ENCODE measurements at places on chromosomes 16 and 17. TPM values are rescaled to one million over a fixed set of nuclear protein-coding genes. Genes with fewer than 3 reads are reported as not detected.

DNA sequence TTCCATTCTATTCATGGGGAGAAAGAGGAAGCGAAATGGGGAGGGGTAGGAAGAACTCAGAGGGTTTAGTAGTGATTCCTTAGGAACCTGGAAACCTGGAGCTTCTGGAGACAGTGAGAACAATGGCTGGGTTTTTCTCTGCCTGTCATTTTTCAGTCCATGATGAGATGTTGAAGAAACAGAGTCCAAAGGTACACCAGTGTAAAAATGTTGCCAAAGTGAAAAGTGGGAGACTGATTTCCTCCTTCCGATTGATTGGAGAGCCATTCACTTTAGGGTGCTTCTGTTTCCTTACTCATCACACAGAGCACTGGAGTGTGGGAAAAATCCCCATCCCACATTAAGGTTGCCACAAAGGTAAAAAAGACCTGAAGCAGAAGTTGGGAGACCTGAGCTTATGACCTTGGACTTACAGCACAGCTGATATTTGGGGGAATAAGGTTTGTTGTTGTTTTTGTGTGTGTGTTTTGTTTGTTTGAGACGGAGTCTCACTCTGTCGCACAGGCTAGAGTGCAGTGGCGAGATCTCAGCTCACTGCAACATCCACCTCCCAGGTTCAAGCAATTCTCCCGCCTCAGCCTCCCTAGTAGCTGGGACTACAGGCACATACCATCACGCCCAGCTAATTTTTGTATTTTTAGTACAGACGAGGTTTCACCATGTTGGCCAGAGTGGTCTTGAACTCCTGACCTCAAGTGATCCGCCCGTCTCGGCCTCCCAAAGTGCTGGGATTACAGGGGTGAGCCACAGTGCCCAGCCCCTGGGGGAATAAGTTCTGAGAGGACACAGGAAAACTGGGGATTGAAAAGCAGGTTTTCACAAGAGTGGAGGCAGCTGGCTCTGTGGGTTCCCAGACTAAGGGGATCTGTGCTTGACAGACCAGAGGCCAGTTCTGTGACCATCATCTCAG, 1.4 kb upstream of the DHX8 start:
- H3K27me3 ChIP-seq = no peaks in the 10 kb centered on the region
- H3K4me3 ChIP-seq = no peak overlapping the region
- no peak for DNase-seq
- H3K4me1 ChIP-seq = peaks cover 55% of the 10 kb centered on the region
- H3K36me3 ChIP-seq = no peaks in the 10 kb centered on the region

- no peaks in the 10 kb centered on the region for H3K36me3 ChIP-seq
- no peaks in the 10 kb centered on the region for H3K27me3 ChIP-seq
- no peak overlapping the region for H3K4me3 ChIP-seq
- H3K27ac ChIP-seq = no peak overlapping the region
- no peak for DNase-seq
Measured at GRCh38 chr16:52929478-52930400, 123.0 kb downstream of the CHD9NB start.

DNA sequence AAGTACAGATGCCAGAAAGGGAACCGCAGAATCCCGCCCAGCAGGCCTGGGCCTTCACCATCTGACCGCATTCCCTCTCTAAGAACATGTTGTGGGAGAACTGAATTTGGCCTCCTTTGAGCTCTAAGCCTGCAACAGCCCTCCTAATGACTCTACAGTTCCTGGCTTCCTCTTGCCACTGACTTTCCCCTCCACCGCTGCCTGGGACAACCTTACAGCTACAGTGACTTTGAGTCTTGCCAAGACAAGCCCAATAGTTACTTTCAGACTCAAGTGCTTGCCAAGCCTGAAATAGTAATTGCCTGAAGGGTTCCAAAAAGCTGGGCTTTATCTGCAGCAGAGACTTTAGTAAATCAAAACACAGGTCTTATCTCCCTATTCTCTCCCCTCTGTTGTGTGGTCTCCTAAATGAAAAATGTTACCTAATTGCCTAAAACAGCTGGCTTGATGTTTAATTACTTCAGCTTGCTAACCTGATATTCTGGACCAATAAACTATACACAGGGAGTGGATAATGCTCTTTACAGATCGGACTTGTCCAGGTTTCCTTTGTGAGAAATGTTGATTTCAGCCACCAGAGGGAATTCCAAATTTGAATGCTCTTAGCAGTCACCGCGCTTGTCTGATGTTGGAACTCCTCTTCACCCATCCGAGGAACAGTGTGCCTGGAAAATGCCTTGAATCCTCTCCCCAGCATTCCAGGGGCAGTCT, 85.1 kb upstream of the TBX2 start:
- no peak for DNase-seq
- H3K27me3 ChIP-seq = no peaks in the 10 kb centered on the region

GRCh38 chr17:4109449-4109848, 33.4 kb downstream of the ZZEF1 start:
- H3K27me3 ChIP-seq = no peaks in the 10 kb centered on the region
- peaks cover 41% of the 10 kb centered on the region for H3K36me3 ChIP-seq
- no peak for DNase-seq
- H3K4me3 ChIP-seq = no peak overlapping the region
- no peak overlapping the region for H3K27ac ChIP-seq

GRCh38 chr17:17778308-17779014, 58.3 kb downstream of the SREBF1 start:
- H3K27me3 ChIP-seq = no peaks in the 10 kb centered on the region
- no peak for DNase-seq
- H3K36me3 ChIP-seq = no peaks in the 10 kb centered on the region
- peaks cover 16% of the 10 kb centered on the region for H3K4me1 ChIP-seq
- H3K4me3 ChIP-seq = no peak overlapping the region
- H3K27ac ChIP-seq = peak overlapping the region; percentile 42

Gene CLEC18C
- 0.25 TPM for total RNA-seq

Gene KRT13
- not detected for total RNA-seq

Gene SLC43A2
- total RNA-seq = 4.8 TPM

Measured in liver (tissue), 10 donors.